ENCODE measurements at places on chromosomes 16 and 17. TPM values are rescaled to one million over a fixed set of nuclear protein-coding genes. Genes with fewer than 3 reads are reported as not detected.

ZNF768 gene
- total RNA-seq = 5.7 TPM

C16orf92 gene
- not detected for total RNA-seq

ODAD4 gene
- not detected for total RNA-seq

INPP5K gene
- total RNA-seq = 102 TPM

NTN1 gene
- total RNA-seq = 0.21 TPM

ADAD2 gene
- total RNA-seq = not detected

CCDC43 gene
- total RNA-seq = 28.4 TPM

ENPP7 gene
- total RNA-seq = not detected

SPAG5 gene
- total RNA-seq = 9.6 TPM

SLFN11 gene
- 20.7 TPM for total RNA-seq

KPNB1 gene
- total RNA-seq = 161 TPM

NAGS gene
- total RNA-seq = 0.42 TPM

HOXB7 gene
- total RNA-seq = 0.10 TPM

RFFL gene
- total RNA-seq = 45.0 TPM

SOX8 gene
- total RNA-seq = 1.0 TPM

ABCC12 gene
- not detected for total RNA-seq

PARD6A gene
- 3.0 TPM for total RNA-seq

KRT36 gene
- total RNA-seq = not detected

TNFRSF13B gene
- total RNA-seq = 2.2 TPM

LGALS9B gene
- 0.52 TPM for total RNA-seq

G6PC1 gene
- not detected for total RNA-seq

ZNF500 gene
- 7.7 TPM for total RNA-seq

ZSCAN10 gene
- total RNA-seq = under 0.01 TPM

RAB37 gene
- 21.8 TPM for total RNA-seq

ZNF629 gene
- total RNA-seq = 3.4 TPM

SGCA gene
- total RNA-seq = not detected

SMIM36 gene
- not detected for total RNA-seq

KRTAP1-5 gene
- not detected for total RNA-seq

HES7 gene
- total RNA-seq = not detected

NECAB2 gene
- not detected for total RNA-seq

PTX4 gene
- not detected for total RNA-seq

DHODH gene
- total RNA-seq = 0.94 TPM

RPL19 gene
- 3,292 TPM for total RNA-seq

LDHD gene
- 0.84 TPM for total RNA-seq

GAS2L2 gene
- under 0.01 TPM for total RNA-seq

IRX6 gene
- total RNA-seq = under 0.01 TPM

KRTAP4-5 gene
- total RNA-seq = not detected

SLC7A5 gene
- total RNA-seq = 33.8 TPM

ZG16 gene
- total RNA-seq = not detected

CAVIN1 gene
- 0.21 TPM for total RNA-seq

C1QL1 gene
- total RNA-seq = not detected

All from mononuclear cell (primary cell).